Stimulated activated memory B cell treated with anti-CD40 and anti-IgM and Interleukin-4, amounts not matched to agents 10 μg/mL and 1 μg/mL and 100 μg/mL, for 72 hours (primary cell): ENCODE measurements at places on chromosomes 13 and 19.

DNA sequence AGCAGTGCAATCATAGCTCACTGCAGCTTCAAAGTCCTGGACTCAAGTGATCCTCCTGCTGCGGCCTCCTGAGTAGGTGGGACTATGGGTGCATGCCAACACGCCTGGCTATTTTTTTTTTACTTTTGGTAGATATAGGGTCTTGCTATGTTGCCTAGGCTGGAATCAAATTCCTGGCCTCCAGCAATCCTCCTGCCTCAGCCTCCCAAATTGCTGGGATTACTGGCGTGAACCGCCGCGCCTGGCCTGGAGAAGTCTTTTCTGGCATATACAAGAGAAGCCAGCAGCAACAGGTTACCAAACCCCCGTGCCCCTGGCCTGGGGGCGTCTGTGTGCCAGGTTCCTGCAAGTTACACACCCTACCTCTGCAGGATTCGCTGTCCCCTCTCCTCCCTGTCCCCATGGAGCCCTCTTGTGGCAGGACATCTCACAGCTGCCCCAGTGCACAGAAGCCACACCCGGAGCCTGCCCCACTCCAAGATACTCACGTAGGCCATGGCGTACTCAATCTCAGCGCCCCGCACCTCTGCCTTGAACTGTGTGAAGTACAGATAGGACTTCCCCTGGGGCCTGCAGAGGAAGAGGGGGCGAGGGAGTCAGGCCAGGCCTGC lies 9.9 kb downstream of the MYDGF start:
- ATAC-seq: no peak

GRCh38 chr13:91504216-91504615 lies 105.8 kb downstream of the GPC5 start:
- ATAC-seq: no peak

GRCh38 chr13:29472332-29472961 lies 123.0 kb downstream of the SLC7A1 start:
- peak; percentile 63 for ATAC-seq

GRCh38 chr13:24279327-24280110 lies 29.9 kb upstream of the C1QTNF9 start:
- ATAC-seq: no peak

DNA sequence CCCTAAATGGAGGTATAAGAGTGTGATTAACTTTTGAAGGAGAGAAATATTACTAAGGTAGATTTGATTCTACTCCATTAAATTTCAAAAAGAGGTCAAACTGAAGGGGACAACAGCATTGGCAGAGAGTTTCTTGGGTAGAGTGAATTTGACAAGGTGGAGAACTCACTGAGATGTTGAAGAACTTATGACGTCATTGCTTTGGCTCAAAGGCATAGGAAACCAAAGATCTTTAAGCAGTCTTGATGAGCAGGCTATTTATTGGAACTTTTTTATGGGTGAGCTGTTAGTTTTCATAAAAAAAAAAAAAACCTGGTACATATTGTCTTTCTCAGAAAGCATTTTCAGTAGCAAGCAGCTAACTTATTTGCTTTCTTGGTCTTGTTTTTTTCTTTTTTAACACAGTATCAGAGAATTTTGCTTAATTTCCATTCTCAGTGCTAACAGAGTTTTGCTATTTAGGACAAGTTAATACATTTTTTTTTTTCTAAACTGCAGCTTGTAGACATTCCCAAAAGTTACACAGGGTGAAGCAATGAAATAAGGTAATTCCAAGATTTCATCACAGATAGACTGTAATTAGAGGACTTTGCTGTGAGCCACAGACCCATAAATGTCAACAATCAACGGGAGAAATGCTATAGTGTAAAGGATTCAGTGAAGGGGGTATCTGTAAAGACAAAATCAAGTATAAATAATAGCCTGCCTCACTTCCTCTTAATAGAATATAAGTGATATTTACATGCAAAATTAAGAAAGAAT lies 412.2 kb upstream of the KLHL1 start:
- no peak for ATAC-seq

DNA sequence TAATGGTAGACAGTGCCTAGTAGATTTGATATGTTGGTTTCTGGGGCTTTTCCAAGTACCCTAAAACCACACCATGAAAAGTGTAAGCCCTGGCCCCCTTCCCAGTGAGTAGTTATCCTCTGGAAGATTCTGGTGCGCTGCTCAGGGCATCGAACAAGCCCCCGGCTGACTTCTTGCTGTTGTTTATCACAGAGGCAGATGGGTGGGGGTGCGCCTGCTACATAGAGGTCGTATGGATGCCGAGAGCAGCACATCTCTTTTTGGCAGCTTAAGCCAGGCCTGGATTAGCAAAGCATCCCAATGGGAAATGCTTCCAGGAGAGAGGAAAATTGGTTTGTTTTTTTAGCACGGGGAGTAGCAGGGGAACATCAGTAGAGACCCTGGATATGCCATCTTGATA lies 26.3 kb upstream of the SPATA13 start:
- no peak for ATAC-seq

- ATAC-seq: no peak
Observed at GRCh38 chr13:98959291-98959690, 18.6 kb downstream of the DOCK9 start.

DNA sequence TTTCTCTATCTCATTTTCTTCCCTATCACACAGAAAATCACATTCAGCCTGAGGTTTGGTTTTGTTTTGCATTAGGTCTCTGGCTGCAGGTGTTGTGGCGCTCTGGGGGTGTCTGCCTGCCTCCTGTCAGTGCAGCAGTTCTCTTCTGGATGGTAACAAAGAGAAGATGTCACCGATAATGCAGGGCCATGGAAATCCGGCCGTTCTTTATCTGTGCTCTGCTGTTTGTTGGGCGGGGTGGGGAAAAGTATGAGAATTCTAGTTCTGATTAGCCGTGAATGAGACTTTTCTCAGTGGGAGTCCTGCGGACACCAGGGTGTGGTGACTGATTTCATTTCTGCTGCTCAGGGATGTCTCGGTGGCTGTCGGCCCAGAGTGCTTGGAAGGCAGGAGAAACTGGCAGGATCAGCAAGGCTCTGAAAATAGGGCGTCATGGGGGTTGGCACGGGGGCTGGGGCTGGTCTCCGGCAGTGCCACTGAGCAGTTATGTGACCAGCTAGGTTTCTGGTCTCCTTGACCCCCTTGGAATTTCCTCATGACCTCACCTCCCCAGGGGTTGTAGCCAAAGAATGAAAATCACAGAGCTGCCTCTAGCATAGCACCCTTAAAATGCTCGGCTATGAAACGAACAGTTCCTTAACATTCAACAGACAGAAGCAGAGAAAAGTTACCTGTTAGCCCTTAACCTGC lies 5.0 kb downstream of the RNF113B start:
- no peak for ATAC-seq

- no peak for ATAC-seq
Observed at GRCh38 chr19:44596428-44597130, 16.8 kb upstream of the IGSF23 start.

- ATAC-seq: peak; percentile 38
Observed at GRCh38 chr19:1513499-1514294, 878 bp upstream of the ADAMTSL5 start.

DNA sequence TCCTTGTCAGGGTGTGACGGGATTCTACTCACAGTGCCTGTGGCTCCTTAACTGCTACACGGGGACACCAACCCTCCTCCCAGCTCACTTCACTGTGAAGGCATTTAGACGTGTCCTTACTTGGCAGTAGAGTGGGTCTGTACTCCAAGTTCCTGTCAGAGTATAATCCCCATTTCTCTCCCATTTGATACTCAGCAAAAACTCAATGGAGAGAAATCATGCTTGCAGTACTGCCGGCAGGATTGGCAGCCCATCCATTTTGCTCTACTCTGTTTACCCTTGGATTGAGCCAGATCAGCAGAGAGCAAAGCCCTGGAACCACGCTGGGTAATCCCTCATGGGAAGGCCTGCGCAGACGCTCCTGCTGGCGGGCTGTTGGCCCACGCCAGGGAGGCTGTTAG lies 28.9 kb downstream of the ARL11 start:
- no peak for ATAC-seq

- ATAC-seq: no peak
Observed at GRCh38 chr13:94550062-94550738, 45.8 kb downstream of the TGDS start.

DNA sequence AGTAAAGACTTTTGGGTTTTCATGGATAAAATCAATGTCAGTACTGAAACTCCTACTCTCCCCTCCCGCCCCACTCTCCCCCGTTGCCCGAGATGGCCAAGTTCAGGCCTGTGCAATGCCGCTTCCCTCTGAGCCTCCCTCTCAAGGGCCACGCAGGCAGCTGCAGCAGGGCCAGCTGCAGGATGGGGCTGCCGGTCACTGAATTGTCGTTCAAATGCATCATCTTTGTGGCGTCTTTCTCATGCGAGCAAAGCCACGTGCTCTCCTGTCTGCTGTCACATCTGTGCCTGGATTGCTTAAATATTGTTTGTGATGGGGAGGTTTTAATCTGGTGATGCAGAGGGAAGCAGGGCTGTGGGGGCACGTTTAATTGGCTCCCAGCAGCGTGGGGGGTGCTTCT lies 26.6 kb downstream of the SHISA2 start:
- no peak for ATAC-seq

DNA sequence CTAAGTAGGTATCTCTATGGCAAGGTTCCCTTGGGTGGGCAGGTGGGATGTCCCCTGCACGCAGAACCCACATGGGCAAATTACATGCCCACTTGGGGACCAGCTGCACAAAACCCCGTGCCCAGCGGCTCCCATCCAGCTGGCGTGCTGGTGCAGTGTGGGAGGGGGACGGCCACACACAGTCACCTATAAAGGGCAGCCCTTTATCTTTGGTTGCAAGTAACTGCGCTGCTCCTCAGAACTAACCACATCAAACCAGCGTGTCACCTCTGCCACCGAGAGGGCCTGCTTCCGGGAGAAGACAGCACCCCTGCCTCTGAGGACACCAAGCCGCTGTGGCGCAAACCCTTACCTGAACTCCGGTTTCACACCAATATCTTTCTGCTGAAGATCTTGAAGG lies 32.2 kb downstream of the ANKRD27 start:
- no peak for ATAC-seq

- peak; percentile 86 for ATAC-seq
Observed at GRCh38 chr13:73913751-73914518, 220.3 kb downstream of the KLF12 start.

GRCh38 chr19:28039677-28040381 lies 1173.1 kb downstream of the UQCRFS1 start:
- ATAC-seq: no peak

DNA sequence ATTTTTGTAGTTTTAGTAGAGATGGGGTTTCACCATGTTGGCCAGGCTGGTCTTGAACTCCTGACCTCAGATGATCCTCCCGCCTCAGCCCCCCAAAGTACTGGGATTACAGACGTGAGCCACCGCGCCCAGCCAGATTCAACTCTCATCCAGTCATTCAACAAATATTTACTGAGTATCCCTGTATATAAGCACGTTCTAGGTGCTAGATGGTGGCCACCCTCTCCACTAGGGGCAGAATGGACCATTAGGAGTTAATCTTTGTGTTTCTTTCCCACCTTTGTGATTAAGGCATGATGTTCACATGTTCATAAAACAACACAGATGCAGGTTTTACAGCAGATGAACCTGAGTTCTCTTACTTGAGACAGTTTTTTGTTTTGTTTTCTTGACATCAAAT lies 7.3 kb downstream of the SHKBP1 start:
- no peak for ATAC-seq

DNA sequence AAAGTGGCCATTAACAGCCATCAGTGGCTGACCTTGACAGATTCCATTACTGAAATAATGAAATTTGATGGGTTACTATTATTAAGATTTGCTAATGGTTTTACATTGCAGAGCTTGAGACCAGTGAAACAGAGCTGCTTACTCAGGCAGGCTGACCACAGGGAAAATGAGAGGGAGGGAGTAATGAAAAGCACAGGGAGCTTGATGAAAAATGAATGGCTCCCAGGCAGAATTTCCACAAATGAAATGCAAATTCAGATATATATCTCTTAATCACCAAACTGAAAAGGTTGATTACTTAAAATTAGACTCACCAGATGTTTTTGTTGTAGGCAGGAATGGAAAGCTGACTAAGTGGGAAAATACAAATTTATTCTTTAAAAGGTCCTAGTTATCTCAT lies 36.1 kb downstream of the HTR2A start:
- no peak for ATAC-seq

GRCh38 chr19:38977445-38978325 lies 2.1 kb upstream of the FBXO17 start:
- peak; percentile 92 for ATAC-seq

DNA sequence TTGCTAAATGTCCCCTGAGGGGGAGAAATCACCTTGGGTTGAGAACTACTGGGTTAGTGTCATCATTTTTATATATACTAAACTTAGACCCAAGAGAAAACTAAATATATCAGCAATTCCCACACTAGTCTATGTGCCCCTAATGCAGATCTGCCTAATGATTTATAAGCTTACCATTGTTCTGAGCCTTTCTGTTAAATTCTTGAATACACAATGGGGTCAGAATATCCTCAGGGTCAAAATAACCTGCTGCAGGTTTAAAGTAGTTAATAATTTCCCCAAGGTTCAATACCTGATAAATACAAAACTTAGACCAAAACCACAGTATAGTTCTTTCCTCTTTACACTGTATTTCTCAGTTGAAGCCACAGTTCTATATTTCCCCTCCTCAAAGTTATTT lies 4.6 kb downstream of the VWA8 start:
- no peak for ATAC-seq
